ENCODE measurements at places on chromosomes 2 and 18.

- no peak for DNase-seq
These were observed 21.0 kb upstream of the PAX3 start for GRCh38 chr2:222319586-222320435.

GRCh38 chr2:151766437-151767153 is 32.3 kb upstream of the NEB start:
- DNase-seq: no peak

- peak; percentile 99 for DNase-seq
These were observed at the start of gene IFT172 for GRCh38 chr2:27489498-27490397. IFT172 (minus strand) TSS chr2:27489743; CDS start chr2:27489653, 90 bp downstream.

DNA sequence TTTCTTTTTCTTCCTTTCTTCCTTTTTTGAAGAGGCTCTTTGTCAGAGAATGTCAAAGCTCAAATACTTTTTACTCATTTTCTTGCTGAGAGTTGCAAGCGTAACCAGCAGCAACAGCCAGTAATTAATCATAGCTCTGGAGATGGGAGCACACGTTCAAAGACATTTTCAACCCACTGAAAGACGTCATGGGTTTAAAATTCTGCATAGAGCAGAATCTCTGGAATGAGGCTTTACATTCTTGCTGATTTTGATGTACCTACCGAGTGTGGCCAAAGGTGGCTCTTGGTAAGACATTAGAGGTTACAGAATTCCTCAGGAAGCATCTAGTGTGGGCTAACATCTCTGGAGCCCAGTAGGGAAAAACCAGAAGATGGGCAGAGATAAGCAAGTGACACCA is 292.5 kb downstream of the MTX2 start:
- DNase-seq: no peak

DNA sequence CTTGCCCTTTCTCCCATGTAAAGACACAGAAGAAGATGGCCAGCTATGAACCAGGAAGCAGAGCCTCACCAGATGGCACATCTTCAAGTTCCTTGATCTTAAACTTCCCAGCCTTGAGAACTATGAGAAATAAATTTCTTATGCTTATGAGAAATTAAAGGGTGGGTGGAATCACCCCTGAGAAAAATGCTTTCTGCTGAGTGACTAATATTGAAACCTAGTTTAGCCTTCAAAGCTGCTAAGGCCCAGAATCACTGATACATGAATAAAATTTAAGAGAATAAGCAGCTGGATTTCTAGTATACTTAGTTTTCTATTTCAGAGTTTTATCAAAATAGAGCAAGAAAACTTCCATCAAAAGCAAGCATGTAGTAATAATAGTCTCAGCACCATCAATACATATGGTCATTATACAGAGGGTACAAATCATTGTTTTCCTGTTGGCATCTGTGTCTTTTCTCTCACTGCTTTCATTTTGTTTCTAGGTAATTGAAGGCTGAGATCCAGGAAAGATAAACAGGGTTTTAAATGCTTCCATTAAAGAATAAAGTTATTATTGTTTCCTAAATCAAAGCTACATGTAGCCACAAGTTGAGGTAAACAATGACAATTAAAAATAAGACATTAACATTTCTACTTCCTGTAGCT is 53.3 kb upstream of the COL5A2 start:
- DNase-seq: no peak

DNA sequence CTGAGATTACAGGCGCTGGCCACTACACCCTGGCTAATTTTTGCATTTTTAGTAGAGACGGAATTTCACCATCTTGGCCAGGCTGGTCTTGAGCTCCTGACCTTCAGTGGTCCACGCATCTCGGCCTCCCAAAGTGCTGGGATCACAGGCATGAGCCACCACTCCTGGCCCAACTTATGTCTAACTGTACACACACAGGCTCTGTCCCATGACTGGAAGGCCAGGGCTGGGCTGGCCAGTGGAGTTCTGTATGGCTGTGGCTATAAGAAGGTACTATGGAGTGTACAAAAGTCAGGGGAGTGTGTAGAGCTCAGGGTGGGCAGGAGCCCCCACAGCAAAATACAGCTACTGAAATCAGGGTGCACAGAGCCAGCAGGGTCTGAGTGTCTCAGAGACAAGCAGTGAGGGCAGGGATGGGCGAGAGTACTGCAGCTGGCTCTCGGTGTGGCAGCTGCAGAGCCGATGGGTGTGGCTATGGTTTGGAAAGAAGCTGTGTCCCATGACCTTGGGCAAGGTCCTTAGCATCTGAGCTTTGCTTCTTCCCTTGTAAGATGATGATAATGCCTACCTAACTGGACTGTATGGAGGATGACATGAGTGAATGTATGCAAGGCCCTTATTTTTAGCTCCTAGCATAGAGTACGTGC is 10.4 kb upstream of the MSGN1 start:
- no peak for DNase-seq

DNA sequence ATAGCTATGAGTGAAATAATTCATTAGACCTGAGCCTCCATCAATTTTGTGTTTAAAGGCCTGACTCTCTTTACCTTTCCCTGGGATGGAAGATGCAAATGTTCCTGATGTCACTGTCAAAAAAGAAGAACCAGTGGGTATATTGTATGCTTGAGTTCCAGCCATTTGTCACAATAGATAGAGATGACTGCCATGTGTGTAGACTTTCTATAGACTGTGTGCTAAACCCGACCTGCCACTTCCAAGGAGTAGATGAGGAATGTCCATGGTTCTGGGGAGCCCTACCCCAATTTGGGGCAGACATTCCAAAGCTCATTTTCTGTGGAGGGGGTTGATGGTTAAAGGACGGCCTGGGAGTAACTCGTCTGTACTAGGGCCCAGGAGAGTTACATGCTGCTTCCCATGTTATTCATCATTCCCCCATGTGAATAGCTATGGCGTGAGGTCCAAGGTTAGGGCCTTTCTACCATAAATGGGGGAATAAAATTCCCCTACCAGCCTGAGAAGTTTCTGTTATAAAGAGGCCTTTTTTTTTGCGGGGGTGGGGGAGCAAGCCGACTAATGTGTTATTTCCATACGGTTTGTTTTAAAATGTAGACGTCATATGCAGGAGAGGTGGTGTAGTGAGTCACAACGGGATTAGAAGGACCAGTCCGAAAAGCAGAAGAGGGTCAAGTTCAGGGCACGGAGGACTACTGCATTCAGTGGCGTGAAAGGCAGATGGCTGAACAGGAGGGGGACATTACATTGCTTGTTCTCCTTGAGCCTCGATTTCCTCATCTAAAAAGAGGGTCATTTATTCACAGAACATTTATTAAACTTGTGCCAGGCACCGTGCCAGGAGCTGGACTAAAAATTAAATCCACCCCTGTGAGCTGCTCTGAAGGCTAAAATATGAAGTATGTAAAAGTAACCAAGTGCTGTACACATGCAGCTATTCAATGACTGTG is 24.0 kb downstream of the IL1B start:
- DNase-seq: no peak

- DNase-seq: no peak
These were observed 691 bp downstream of the KYNU start for GRCh38 chr2:142878031-142878678.

- DNase-seq: no peak
These were observed 71.5 kb upstream of the TTC39C start for GRCh38 chr18:23943104-23943503.

DNA sequence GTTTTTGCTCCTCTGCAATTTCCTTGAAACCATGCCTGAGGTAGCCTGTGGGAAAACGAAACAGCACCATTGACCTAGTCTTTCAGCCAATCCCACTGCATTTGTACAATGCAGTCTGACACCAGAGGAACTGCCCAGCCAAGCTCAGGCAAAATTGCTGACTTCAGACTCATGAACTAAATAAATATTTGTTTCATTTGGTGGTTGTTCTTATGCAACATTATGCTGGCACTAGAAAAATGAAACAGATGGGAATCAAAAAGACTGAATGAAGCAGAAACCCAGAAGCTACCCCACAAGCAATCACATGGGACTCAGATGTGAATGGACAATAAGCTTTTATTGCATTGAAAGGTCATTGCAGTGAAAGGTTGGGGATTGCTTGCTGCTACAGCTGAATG is 1.7 kb downstream of the NAT8 start:
- DNase-seq: no peak

- no peak for DNase-seq
These were observed 124.7 kb downstream of the ZFP36L2 start for GRCh38 chr2:43101751-43102150.

GRCh38 chr2:136117909-136118818 is at the start of gene CXCR4:
CXCR4 (minus strand) TSS chr2:136118149; CDS start chr2:136118060, 89 bp downstream.
- DNase-seq: peak; percentile 23

- DNase-seq: no peak
These were observed 15.8 kb downstream of the INO80C start for GRCh38 chr18:35481960-35482366.

DNA sequence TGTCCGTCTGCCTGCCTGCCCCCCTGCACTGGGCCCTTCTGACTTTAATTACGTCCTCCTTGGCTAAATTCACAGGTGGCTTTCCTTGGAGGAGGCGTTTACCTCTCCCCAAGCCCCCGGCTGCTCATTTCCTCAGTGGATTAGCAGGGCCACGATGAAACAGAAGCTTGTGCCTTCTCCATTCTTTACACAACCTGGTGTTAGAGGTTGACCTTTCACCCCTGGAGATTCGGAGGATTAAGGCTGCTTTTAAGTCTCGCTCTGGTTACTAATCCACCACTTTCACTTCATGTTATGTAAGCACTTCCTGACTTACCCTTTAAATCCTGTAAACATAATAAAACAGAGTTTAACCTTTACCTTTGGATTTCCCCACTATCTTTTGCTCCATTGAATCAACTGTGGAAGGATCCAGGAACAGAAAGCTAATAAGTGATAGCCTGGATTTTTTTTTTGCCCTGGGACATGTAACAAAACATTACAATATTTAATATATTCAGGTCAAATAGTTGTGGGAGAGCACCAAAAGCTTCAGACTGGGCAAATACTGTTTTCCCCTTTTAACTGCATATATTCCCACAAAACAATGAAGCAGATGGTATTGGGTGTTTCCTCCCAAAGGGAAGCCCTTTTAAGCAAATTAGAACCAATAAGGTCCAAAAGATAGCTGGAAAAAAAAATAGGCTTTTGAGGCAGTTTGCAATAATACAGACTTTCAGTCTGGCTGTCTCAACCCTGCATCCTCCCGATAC is 370.2 kb downstream of the EN1 start:
- no peak for DNase-seq

DNA sequence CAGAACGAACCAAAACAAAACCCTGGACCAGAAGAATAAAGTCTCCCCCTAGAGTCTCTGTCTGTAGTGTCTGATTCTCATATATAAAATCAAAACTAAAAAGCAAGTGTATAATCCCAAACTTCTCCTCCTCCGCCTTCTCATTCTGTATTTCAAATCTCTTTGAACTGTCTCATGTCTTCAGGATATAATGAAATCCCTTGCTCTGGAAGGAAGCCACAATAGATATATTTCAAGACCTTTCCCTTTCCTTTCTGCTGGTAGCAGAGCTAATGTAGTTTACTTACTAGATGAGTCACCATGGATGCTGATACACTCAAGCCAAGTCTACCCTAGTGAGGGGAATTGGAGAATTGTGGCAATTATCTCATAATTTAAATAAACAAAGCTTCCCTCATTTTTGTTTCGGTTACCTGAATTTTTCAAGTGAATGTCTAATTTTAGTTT is 33.5 kb upstream of the CCDC93 start:
- no peak for DNase-seq

DNA sequence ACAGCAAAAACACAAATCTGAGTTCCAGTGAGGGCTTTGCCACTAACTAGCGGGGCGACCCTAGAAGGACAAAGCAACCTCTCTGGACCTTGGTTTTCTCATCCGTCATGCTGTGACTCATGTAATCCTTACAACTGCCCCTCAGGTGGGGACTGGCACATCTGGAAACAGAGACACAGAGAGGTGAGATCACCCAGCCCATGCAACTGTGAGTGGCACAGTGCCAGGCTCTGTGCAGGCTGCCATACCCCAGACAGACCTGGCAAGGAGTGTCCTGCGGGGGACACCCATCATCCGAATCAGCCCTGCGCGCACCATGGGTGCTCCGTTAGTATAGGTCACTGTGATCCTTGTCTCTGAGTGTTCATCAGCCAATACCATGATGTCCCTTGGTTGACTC is 198.3 kb downstream of the SMAD7 start:
- no peak for DNase-seq

DNA sequence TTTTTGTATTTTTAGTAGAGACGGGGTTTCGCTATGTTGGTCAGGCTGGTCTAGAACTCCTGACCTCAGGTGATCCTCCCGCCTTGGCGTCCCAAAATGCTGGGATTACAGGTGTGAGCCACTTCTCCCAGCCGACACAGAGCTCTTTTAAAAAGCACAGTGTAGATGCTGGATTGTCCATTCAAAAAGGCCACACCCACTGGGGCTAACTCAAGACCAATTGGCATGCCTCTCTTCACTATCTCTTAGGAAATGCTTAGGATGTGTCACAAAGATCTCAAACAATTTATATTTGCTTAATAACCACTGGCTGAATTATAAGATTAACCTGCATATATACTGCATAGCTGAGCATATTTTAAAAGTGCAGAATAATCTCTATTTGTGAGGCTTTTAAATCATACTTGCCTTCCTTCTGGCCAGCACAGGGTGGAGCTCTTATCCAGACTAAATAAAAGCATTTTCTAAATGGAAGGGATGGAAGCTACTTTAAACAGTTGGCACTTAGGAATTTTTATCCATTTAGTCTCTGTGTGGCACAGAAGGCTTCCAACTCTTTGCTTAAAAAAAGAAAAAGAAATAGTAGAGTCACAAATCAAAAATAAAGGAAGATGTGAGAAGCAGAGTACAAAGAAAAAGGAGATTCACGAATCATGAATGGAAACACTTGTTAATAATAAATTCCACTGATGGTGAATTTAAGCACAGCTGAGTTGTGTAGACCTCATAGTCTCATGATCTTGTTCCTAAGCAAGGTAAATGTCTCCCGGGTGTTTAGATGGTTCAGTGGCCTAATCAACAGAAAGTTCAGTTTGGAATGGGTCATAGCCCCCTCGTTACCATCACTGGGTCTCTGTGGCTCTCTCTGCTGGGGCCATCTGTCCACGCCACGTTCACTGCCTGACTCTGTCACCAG is 22.4 kb downstream of the CRYGD start:
- no peak for DNase-seq

GRCh38 chr2:161842736-161843433 is 218.7 kb downstream of the SLC4A10 start:
- DNase-seq: no peak

- DNase-seq: no peak
These were observed 298.4 kb upstream of the MC4R start for GRCh38 chr18:60671021-60671420.

DNA sequence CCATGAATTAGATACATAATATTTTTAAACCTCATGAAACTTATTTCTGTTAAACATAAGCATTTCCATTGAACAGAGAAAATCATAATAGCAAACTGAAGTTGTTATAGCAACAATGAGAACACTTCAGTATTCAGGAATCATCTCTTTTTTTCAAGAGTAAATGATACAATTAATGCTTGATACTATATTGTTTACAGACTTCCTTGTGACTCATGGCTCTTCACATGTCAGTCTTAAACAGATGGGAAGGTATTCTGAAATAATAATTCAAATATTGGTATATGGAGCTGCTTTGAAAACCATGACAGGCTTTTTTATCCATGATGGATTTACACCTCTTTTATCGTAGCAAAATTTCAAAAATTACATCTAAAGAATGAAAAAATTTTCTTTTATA is 226.5 kb upstream of the RBMS1 start:
- DNase-seq: no peak
